Gastroesophageal sphincter (tissue), 4 donors: ENCODE measurements at places on chromosomes 7 and 10.

DNA sequence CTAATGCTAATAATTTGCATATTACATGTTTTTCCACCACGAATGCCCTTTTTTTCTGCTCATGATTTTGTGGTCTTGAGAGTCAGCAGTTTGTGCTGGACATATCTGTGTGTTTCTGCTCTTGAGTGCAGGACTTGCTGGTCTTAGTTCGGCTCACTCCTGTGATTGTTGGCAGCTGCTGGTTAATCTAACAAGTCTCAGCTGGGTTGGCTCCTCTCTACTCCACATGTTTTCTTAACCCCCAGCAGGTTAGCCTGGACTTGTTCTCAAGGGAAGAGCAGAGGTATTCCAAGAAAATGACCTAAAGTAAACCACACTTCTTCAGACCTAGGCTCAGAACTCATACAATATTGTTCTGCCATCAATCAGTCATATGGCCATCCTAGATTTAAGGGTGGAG lies 1238.9 kb downstream of the XPNPEP1 start:
- ATAC-seq: no peak

DNA sequence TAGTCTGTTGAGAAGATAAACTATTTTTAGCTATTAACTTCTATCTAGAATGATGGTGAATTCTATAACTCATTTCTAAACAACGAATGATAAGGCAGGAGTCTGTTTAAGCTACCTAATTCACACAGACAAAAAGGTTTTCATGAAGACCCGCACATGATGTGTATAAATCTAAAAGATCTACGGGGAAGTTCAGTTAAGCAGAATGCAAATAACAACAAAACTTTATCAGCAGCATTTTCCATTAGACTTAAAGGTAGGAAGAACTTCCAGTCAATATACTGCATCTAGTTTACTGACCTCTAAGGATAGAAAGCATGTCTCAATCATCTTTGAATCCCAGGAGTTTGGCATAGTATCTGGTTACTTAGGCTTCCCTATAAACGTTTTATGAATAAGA lies 62.6 kb downstream of the CDK6 start:
- ATAC-seq: no peak

- ATAC-seq: peak; percentile 66
Observed at GRCh38 chr10:22086730-22087401, 83.3 kb upstream of the DNAJC1 start.

DNA sequence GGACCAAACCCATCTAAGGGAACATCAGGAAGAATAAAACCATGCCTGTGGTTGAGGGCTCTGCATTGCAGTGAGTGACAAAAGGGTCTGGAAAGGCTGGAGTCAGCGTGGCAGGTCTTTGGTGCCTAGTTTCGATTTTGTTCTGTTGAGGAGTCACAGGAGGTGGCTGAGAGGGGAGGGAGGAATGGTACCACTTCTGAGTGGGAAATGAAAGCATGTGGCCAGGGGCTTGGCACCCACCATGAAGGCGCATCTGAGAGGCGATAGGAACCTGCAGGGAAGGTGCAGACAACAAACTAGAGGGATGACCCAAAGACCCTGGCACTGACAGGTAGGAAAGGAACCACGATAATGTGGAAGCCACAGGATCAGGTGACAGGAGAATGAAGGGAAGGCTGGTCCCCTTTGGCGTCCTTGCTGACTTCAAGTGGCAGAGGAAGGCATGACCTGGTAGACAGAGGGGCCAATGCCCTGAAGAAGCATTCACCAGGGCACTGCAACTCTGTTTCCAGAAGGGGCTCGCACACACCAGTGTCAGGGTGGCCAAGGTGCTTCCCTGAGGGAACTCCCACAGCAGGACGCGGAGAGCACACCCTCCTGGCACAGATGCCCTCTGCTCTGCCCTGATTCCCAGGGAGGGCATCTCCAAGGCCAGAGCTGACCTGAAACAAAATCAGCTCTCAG lies 41.7 kb downstream of the HIPK2 start:
- ATAC-seq: no peak

- ATAC-seq: no peak
Observed at GRCh38 chr7:106063692-106064091, 48.4 kb downstream of the SYPL1 start.

- ATAC-seq: no peak
Observed at GRCh38 chr10:71585564-71586290, 133.9 kb downstream of the C10orf105 start.

DNA sequence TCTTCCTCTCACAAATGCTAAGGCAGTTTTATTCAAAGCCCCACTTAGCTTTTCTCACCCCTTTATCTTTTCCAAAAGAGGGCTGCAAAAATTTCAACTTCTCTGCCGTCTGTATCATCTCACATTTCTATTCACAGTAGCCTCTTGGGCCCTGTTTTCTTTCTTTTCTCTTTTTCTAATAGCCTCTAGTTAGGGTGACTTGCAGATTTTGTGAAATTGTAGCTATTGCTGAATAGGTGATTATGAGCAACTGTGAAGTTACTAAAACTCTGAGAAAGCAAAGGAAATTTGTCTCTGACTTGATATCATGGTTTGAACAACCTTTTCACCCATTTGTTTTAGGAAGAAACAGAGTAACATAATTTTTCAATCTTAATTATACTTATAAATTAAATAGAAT lies 29.2 kb downstream of the EXOC4 start:
- no peak for ATAC-seq

- ATAC-seq: no peak
Observed at GRCh38 chr7:151558575-151558974, 38.9 kb upstream of the RHEB start.

DNA sequence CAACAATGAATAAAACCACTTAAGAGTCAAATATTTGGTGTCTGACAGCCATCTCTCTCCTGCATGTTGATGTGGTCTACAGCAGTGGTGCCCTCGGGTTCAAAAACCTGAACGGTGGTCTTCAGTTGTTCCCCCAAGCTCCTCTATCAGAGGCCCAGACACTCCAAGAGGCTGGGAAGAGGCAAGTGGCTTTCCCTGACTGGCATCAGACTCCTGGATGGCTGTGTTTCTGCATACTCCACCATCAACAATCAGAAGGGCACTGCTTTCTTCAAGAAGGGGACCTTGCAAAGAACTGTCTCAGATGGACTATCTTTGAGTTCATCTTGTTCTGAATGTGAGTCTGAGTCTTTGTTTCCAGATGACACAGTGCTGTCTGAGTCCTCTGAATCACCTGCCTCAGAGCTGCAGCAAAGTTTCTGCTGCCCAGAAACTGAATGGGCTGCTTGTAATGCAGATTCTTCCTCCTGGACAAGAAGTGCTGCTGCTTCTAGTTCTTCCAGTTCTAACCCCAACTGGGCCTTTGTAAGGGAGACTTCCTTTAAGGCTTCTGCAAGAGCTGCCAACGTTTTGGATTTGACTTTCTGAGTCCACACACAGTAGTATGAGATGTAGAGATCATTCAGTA lies 5.9 kb upstream of the SGMS1 start:
- ATAC-seq: no peak

DNA sequence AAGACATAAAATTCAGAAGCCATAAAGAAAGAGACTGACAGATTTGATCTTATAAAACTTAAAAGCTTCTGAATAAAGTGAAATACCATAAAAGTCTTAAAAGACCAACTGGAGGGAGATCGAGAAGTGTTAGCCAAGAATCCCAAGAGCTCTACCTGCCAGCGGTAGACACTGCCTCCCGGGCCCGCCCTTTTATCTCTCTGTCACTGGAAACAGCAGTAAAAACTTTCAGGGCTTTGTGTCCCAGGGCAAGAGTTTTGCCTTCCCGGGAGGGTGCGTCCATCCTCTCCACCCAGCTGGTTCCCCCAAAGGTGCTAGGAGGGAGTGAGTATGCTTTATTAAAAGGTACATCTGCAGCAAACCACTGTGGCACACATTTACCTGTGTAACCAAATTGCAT lies 5.8 kb downstream of the PLA2G12B start:
- ATAC-seq: no peak

DNA sequence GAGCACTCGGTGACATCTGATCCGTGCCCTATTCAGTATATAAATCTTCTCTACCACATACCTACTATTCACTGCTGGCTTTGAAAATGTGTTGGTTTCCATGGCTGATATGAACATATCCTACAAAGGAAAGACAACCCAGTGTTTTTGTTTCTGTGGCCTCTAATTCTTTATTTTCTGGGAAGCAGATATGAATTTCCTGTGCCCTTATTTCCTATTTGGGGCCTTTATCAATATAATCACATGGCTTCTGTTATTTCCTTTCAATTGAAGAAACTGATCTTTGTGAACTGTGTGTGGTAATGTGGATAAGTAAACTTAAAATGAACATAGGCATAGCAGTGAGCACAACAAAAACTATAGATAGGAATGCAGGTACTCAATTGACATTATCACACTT lies 10.6 kb downstream of the CCNJ start:
- ATAC-seq: no peak

DNA sequence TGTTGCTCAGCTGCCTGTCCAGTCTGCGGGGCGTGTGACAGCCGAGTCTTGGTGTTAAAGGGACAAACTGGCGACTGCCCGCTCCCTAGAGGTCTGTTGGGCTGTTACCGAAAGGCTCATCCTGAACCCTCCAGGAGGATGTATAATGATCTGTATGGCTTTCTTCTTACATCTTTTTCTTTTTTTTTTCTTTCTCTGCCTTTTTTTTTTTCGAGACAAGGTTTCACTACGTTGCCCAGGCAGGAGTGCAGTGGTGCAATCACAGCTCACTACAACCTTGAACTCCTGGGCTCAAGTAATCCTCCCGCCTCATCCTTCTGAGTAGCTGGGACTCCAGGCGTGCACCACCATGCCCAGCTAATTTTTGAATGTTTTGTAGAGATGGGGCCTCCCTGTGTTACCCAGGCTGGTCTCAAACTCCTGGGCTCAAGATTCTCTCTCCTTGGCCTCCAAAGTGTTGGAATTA lies 857 bp downstream of the INTS15 start:
- ATAC-seq: no peak

DNA sequence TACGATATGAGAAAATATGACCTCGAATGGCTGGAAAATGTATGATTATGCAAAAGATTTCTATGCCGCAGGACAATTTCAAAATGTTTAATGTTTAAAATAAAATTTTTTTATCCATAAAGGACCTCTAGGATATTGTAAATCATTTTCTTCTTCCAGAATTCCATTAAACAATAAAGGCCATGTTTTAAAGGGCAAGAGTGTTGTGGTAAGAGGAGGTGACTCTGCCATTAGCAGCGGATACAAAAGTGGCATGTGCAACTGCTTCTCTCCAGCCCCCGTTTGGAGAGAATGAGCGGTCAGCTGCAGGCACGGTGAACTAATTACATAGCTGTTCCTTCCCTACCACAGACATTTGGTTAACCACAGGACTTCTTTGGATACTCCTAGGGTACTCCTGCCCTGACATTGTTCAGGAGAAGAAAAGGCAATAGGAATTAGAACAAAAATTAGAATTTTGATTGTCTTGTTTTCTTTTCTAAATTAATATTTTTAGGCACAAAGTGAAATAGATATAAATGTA lies 63.8 kb downstream of the HBP1 start:
- no peak for ATAC-seq

GRCh38 chr10:42769673-42770072 lies 12.9 kb upstream of the BMS1 start:
- ATAC-seq: no peak

GRCh38 chr10:62811159-62811875 lies 4.8 kb downstream of the EGR2 start:
- ATAC-seq: no peak

DNA sequence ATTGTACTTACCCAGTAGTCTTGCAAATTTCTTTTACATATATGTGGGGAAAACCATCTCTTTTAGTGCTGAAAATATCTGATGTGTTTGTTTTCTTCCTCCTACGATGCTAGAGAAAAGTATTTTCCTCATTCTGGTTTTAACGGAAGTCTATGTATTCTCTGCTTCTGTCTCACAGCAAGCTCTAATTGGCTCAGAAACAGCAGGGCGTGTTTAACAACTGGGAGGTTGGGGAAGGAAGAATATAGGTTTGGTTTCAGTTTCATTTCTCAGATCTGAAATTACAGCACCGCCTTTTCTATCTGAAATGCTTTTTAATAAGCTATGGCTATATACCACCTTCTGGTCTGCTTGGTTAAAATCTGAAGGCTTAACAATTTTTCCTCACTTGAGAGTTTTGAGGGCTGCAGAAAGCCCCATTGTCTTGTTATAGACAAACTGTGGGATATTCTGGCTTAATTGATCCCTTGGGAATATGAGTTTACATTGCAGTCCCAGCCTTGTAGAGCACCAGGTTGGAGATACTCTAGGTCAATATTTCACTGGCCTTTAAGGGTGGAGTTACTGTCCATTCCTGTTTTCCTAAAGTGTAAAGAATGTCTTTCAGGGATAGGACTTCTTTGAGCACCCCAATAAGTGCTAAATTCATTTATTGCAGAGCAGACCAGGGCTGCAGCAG lies at the start of gene SAMD9:
TSS of gene SAMD9 (minus strand) at position 128 of the 679 bp plus-strand sequence. CDS start 11,882 bp downstream, outside the sequence.
- ATAC-seq: peak; percentile 79

DNA sequence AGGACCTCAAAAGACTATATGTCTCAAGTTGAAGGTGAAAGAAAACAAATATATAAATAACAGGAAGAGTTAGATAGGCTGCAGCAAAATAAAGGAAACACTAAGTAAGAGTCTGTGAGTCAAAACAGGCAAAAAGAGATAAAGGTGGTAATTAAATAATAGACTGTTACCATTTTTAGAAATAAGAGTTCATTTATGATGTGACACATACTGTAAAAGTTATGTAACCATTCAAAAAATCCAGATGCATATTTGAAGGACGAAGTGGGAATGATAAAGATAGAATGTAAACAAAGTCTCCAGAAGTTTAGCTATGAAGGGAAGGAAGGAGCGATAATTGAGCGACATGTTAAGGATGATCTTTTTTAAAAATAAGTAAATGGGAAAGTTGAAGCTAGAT lies 50.5 kb downstream of the HECTD2 start:
- no peak for ATAC-seq

DNA sequence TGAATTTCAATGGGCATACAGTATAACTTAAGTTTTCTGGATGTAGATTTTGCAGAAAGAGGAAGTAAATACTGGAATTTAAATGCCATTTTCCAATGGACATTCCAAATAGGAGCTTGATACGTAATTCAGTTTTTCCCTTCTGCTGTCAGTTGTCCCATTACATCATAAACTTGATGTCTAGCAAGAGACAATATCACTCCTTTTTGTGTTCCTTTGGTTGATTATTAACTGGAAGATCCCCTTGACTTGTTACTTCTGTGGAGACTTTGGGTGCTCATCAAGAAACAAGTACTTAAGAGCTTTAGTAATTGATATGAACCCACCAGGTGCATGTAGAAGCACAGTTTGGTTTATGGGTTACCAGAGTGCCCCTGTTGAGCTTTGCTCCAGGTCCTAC lies 116.1 kb downstream of the ST7 start:
- no peak for ATAC-seq

DNA sequence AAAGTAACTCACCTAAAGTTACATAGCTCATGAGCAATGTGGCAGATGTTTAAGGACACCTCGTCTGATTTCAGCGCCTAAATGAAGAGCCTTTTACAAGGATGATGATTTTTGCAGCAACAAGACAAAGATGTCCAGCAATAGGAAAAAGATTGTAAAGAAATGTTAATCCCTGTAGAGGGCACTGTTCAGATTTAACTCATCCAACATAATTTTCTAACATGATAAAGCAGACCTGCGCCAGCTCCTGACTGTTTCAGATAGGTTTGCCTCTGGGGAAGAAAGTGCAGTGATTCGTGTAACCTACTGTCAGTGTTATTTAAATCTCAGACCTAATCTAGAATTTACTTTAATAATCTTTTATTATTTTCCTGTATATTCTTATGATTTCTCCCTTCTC lies 595.2 kb downstream of the AUTS2 start:
- ATAC-seq: no peak

- ATAC-seq: no peak
Observed at GRCh38 chr7:135964791-135965190, 12.4 kb downstream of the MTPN start.
